8988T (cell line): ENCODE measurements at places on chromosomes 7 and 10.

GRCh38 chr7:23000597-23001360 is 13.2 kb downstream of the HYCC1 start:
- DNase-seq: no peak

GRCh38 chr10:132955479-132955878 is 13.1 kb upstream of the CFAP46 start:
- no peak for DNase-seq

GRCh38 chr10:84075226-84076046 is 63.9 kb upstream of the GHITM start:
- no peak for DNase-seq

DNA sequence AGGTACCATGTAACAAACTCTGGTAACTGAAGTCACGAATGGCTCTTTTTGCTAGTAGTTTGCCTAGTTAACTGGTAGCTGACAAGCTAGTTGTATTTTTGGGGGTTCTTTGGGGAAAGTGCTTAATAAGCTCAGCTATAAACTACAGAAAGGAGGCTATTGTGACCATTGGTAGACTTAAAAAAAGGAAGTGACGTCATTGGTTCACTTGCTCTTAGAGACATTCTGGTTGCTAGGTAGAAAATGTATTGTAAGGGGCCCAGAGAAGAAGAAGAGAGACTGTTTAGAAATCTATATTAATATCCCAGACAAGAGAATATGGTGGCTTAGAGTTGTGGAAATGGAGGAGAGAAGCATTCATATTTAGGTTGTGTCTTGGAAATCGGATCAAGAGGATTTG is 103.0 kb downstream of the NXPH1 start:
- no peak for DNase-seq

- no peak for DNase-seq
These were observed 47.2 kb upstream of the DPYSL4 start for GRCh38 chr10:132139526-132139925.

- DNase-seq: no peak
These were observed 9.8 kb upstream of the PLAC9 start for GRCh38 chr10:80122746-80123145.

- DNase-seq: no peak
These were observed 210.5 kb downstream of the TWIST1 start for GRCh38 chr7:18906901-18907300.

GRCh38 chr10:18279173-18279572 is 138.9 kb downstream of the CACNB2 start:
- no peak for DNase-seq

- DNase-seq: peak; percentile 80
These were observed 13.3 kb upstream of the DDIT4 start for GRCh38 chr10:72260239-72260975.

DNA sequence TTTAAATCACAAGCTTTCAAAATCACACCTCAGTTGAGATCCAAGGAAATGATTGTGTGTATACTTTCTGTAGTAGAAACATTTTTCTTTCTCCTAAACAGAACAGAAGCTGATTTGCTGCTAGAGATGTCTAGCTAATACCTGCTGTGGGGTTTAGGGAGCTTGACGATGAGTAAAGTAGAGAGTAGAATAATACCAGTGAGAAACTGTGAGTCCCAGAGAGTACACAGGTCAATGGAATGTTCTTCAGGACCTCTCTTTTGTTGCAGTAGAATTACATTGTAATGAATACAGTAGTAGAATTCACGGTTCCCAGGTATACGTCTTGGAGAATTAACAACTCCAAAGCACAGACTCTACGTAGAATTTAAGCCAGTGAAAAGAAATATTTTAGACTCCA is 18.0 kb downstream of the TRUB1 start:
- no peak for DNase-seq

GRCh38 chr10:111967547-111967946 is 216.0 kb downstream of the GPAM start:
- no peak for DNase-seq

GRCh38 chr10:78992333-78992732 is 76.4 kb upstream of the ZMIZ1 start:
- no peak for DNase-seq

DNA sequence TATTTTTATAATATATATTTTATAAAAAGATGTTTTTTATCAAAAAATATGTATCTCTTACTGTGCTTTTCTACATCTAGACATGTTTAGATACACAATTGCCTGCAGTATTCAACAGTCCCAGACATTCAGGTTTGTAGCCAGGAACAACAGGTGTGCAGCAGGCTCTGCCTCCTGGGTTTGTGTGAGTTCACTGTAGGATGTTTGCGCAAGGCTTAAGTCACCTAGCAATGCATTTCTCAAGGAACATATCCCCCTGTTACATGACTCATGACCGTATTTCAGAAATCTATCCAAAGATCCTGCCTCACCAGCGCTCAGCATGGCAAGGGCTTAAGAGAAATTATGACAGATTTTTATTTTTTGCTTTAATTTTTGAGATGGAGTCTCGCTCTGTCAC is 41.5 kb downstream of the PITRM1 start:
- DNase-seq: no peak

GRCh38 chr7:156376317-156376716 is 264.3 kb upstream of the RNF32 start:
- no peak for DNase-seq

DNA sequence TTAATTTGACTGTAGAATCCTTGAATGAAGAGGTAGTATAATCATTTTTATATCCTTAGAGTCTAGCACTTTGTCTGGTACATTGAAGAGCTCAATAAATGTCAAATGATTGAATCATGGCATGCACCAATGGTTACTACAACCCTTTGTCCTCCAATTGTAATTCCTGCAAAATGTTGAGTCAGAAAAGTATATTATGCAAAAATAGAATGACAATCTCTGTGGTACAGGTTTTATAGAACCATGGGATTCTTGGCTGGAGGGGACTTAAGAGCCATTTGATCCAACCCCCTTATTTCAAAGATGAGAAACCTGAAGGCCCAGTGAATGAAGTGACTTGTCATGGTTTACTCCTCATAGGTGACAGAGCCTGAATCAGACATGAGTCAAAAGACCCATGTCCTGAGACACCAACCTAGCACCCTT is 30.9 kb upstream of the SMKR1 start:
- no peak for DNase-seq

DNA sequence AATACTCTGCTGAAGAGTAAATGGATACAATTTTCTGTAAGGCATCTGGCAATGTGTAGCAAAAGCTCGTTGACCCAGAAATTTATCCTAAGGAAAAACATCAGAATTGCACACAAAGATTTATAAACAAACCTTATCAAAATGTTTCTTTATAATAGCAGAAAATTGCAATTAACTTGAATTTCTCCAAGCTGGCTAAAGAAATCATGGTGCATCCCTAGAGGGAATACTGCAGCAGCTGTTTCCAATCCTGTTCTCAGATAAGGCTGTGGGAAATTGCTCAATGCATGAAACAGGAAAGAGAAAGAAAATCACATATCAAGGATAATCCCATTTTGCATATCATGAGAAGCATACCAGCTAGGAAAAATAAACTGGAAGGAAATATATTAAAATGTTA is 18.7 kb downstream of the TACR2 start:
- no peak for DNase-seq

DNA sequence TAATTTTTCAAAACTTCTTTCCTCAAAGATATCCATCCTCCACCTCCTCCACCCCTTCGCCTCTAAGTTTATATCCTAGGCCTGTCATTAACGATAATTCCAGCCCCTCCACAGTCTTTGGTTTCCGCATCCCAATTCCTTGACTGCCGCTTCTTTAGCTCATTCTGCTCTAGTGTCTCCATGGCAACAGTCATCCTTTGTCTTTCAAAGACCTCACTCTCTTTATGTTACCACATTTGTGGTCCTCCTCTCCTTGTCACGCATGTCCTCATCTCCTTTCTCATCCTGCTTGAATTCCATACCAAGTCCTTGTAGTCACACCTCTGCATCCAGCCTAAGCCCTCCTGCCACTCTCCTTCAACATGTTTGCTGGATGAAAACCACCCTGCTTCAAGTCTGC is 511.2 kb upstream of the KLF6 start:
- no peak for DNase-seq

DNA sequence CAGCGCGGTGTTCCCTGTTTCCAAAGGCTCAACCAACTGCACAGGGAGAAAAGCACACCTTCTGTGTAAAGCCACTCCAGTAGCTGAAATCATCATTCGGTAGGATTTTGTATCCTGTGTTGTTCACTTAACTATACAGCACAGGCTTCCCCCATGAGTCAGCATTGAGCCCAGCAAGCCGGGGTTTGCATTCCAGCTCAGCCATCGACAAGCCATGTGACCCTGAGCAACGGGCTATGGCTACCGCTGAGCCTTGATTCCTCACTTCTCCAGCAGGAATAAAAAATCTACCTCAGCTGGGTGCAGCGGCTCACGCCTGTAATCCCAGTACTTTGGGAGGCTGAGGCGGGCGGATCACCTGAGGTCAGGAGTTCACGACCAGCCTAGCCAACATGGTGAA is 44.1 kb upstream of the ATP6V0A4 start:
- DNase-seq: no peak

DNA sequence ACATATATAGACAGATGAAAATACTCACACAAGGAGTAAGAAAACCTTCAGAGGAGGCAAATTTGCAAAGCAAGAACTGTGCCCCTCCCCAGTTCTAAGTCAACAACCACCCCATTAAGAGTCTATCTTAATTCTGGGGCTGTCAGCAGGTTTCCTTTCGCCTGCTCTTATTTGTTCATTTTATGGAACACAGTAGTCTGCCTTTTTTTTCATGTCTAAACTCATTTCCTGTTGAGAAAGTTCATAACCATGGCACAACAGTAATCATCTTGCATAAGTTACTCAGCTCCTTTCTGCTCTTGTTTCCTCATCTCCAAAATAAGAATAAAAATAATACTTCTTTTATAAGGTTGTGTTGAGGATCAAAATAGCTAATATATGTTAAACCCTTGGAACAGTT is 25.8 kb upstream of the AMPH start:
- no peak for DNase-seq

- DNase-seq: no peak
These were observed 19.5 kb downstream of the DNAJB9 start for GRCh38 chr7:108589199-108589598.
